ENCODE measurements at places on chromosomes 11 and 22. TPM values are rescaled to one million over a fixed set of nuclear protein-coding genes. Genes with fewer than 3 reads are reported as not detected.
A peak's percentile ranks its signal among the peaks of the same experiment; 100 is the strongest.

The NUDT8 gene
- 12.2 TPM for total RNA-seq

The OR8D4 gene
- not detected for total RNA-seq

The MYBPC3 gene
- 0.96 TPM for total RNA-seq

The SCN4B gene
- 7.2 TPM for total RNA-seq

The DNHD1 gene
- total RNA-seq, result 14.5 TPM

The SPDYC gene
- total RNA-seq, result not detected

The TMPRSS5 gene
- 0.69 TPM for total RNA-seq

The OR52B6 gene
- not detected for total RNA-seq

The CRACR2B gene
- 34.3 TPM for total RNA-seq

DNA sequence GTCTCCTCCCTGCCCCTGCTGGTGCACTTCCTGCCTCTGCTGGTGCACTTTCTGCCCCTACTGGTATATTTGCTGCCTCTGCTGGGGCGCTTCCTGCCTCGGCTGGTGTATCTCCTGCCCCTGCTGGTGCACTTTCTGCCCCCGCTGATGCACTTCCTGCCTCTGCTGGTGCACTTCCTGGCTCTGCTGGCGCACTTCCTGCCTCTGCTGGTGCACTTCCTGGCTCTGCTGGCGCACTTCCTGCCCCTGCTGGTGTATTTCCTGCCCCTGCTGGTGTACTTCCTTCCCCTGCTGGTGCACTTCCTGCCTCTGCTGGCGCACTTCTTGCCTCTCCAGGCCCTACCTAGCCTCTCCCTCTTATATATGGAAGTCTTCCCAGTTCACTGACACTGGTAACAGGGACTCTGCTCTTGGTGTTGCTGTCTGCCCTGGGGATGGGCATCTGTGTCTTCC lies 10.1 kb downstream of the MTFP1 start:
- H3K27ac ChIP-seq, result peak overlapping the region; percentile 49
- no peaks in the 10 kb centered on the region for H3K36me3 ChIP-seq
- H3K4me3 ChIP-seq, result no peak overlapping the region
- no peak for DNase-seq
- peaks cover 9% of the 10 kb centered on the region for H3K27me3 ChIP-seq

GRCh38 chr11:63709336-63709884 lies 28.1 kb downstream of the RTN3 start:
- no peak overlapping the region for H3K27ac ChIP-seq
- no peaks in the 10 kb centered on the region for H3K27me3 ChIP-seq
- peaks cover 5% of the 10 kb centered on the region for H3K4me1 ChIP-seq
- H3K36me3 ChIP-seq, result no peaks in the 10 kb centered on the region
- no peak for DNase-seq
- no peak overlapping the region for H3K4me3 ChIP-seq

GRCh38 chr11:102144357-102145355 lies 34.4 kb downstream of the YAP1 start:
- DNase-seq, result no peak
- H3K4me3 ChIP-seq, result no peak overlapping the region
- peak overlapping the region; percentile 4 for H3K27ac ChIP-seq

DNA sequence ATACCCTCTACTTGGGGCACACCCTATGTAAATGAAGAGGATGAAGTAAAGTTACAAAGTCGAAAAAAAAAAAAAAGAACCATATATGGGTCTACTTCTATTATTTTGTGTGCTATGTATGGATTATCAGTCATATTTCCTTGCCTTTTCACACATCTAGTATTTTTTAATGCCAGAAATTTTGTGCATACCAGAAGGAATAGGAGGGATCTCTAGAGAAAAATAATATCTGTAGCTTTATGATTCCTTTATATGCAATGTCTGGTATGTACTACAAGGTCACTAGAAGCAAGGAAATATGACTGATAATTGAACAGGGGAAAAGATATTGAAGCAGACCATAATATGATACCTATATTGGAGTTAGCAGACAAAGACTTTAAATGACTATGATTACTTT lies 713.4 kb downstream of the OPCML start:
- H3K4me3 ChIP-seq, result no peak overlapping the region
- no peak overlapping the region for H3K27ac ChIP-seq
- no peaks in the 10 kb centered on the region for H3K4me1 ChIP-seq
- DNase-seq, result no peak
- no peaks in the 10 kb centered on the region for H3K27me3 ChIP-seq
- no peaks in the 10 kb centered on the region for H3K36me3 ChIP-seq

GRCh38 chr11:131924001-131924400 lies 553.6 kb downstream of the NTM start:
- no peak overlapping the region for H3K27ac ChIP-seq
- H3K36me3 ChIP-seq, result no peaks in the 10 kb centered on the region
- peaks cover 3% of the 10 kb centered on the region for H3K4me1 ChIP-seq
- no peak for DNase-seq
- no peaks in the 10 kb centered on the region for H3K27me3 ChIP-seq

DNA sequence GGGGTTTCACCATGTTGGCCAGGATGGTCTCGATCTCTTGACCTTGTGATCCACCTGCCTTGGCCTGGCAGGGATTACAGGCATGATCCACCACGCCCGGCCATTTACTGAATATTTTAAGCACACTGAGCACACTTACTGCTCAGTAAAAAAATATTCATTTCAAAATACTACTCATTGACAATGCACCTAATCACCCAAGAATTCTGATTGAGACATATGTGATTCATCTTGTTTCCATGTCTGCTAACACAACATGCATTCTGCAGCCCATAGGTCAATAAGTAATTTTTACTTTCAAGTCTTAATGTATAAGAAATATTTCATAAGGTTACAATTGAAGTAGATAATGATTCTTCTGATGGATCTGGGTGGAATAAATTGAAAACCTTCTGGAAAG lies 4.2 kb upstream of the OR52J3 start:
- no peak overlapping the region for H3K27ac ChIP-seq
- H3K4me3 ChIP-seq, result no peak overlapping the region
- no peaks in the 10 kb centered on the region for H3K27me3 ChIP-seq

GRCh38 chr11:57640068-57640800 lies 9.5 kb downstream of the YPEL4 start:
- no peak for DNase-seq
- peaks cover 22% of the 10 kb centered on the region for H3K4me1 ChIP-seq
- no peaks in the 10 kb centered on the region for H3K27me3 ChIP-seq
- H3K27ac ChIP-seq, result peak overlapping the region; percentile 55
- no peaks in the 10 kb centered on the region for H3K36me3 ChIP-seq

DNA sequence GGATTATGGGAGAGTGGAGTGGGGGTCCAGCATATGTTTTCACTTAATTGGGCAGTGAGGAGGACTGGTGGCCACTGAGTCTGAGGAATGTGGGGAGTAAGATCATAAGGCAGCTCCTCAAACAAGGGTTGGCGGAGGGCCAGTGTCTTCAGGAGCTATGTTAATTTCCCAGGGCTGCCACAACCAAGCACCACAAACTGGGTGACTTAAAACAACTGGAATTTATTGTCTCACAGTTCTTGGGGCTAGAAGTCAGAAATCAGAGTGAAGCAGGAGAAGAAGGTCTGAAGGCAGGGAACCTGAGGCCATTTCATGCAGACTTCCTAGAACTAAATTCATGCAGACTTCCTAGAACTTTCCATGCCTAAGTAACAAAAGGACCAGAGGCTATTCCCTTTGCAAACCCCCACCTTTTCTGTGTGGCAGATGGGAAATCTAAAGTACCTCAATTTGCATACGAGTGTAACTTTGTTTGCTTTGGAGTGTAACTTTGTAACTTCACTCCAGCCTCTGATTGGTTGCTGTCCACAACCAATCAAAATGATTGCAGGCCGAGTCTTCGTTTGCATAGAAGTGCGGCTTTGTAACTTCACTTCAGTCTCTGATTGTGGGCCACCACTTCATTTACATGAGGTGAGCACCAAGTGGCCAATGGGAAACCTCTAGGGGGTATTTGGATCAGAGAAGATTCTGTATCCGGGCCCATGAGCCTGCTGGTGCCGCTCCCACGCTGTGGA lies 50.5 kb upstream of the ZBED5 start:
- H3K27me3 ChIP-seq, result no peaks in the 10 kb centered on the region
- no peaks in the 10 kb centered on the region for H3K36me3 ChIP-seq
- H3K4me3 ChIP-seq, result no peak overlapping the region
- H3K4me1 ChIP-seq, result no peaks in the 10 kb centered on the region
- no peak overlapping the region for H3K27ac ChIP-seq

DNA sequence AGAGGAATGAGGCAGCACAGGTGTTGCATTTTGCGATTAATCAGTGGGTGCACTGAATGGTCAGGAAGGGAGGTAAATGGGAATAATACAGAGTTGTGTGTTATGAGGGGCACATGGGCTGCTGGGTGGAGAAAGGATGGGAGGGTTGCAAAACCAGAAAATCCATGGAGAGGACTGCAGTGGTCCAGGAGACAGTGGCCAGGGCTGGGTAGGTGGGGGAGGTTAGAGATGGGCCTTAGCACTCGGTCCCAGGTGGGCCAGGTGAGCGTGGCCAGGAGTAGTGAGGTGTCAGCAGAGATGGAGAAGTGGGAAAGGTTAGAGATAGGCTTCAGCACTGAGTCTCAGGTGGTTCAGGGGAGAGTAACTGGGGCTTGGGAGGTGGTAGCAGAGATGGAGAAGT lies 399.1 kb upstream of the LARGE1 start:
- H3K4me1 ChIP-seq, result no peaks in the 10 kb centered on the region
- no peaks in the 10 kb centered on the region for H3K36me3 ChIP-seq

GRCh38 chr11:1576825-1577224 lies 4.8 kb upstream of the DUSP8 start:
- no peak for DNase-seq
- H3K4me3 ChIP-seq, result no peak overlapping the region
- no peak overlapping the region for H3K27ac ChIP-seq
- no peaks in the 10 kb centered on the region for H3K27me3 ChIP-seq
- H3K36me3 ChIP-seq, result no peaks in the 10 kb centered on the region

GRCh38 chr22:30307041-30307574 lies 17.8 kb upstream of the CASTOR1 start:
- peaks cover 99% of the 10 kb centered on the region for H3K4me1 ChIP-seq
- H3K36me3 ChIP-seq, result no peaks in the 10 kb centered on the region
- no peak for DNase-seq
- no peaks in the 10 kb centered on the region for H3K27me3 ChIP-seq
- H3K27ac ChIP-seq, result peak overlapping the region; percentile 89

DNA sequence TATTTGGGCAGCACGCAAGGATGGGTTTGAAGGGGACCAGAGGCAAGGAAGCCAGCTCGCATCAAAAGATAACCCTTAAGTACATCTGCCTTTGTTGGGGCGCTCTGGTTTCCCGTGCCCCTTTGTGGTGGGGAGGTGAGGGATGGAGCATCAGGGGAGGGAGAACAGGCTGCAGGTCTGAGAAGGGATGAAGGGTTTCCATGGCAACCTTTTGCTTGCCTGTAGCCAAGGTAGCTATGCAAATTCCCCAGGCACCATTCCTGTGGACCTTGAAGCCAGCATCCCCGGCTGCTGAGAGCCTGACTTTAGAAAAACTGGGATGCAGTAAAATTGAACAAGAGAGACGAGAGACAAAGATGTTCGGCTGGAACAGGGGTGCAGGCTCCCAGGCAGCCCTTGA lies 75.7 kb downstream of the SEZ6L start:
- H3K4me3 ChIP-seq, result no peak overlapping the region
- H3K36me3 ChIP-seq, result no peaks in the 10 kb centered on the region
- no peak overlapping the region for H3K27ac ChIP-seq
- H3K27me3 ChIP-seq, result peaks cover 12% of the 10 kb centered on the region

GRCh38 chr22:45190202-45190872 lies 26.6 kb downstream of the NUP50 start:
- H3K36me3 ChIP-seq, result peaks cover 23% of the 10 kb centered on the region
- no peak overlapping the region for H3K4me3 ChIP-seq
- H3K27me3 ChIP-seq, result no peaks in the 10 kb centered on the region
- no peak for DNase-seq
- no peaks in the 10 kb centered on the region for H3K4me1 ChIP-seq

DNA sequence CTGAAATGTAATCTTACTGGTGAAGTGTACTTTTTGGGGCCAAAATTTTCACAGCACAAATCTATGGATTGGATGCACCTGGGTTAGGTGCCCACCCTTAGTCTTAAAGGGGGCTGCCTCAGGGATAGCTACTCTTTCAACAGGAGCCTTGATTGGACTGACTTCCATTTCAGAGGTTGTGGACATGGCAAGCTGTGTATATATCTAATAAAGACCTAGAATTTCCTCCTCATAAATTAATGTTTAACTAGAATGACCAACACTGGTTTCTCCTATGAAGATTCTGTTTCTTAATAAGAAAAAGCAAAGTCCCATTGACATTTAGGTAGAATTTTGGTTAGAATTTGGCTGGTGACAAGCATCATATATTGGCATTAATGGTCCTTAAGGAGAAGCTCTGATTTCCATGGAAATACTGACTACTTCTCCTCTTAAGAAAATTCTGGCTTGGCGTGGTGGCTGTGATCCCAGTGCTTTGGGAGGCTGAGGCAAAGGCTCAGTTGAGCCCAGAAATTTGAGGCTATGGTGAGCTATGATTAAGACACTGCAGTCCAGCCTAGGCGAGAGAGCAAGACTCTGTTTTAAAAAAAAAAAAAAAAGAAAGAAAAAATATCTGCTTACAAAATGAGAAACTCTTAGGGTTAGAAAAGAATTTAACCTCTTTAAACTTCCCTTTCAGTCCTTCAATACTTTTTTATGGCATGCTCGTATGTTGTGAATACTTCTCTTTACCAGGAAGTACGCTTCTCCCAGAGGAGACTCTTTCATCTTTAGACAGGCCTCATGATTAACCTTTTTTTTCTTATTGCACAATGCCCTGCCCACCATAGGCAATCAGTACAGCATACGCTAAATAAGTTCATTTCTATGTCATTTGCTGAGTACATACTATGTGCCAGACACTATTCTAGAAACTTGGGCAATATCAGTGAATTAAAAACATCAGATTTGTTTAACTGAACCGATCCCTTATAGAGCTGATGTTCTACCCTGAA lies 77.2 kb downstream of the PRR5L start:
- H3K36me3 ChIP-seq, result no peaks in the 10 kb centered on the region
- no peak overlapping the region for H3K4me3 ChIP-seq
- H3K27ac ChIP-seq, result no peak overlapping the region
- H3K4me1 ChIP-seq, result no peaks in the 10 kb centered on the region

- H3K27me3 ChIP-seq, result no peaks in the 10 kb centered on the region
- peak; percentile 23 for DNase-seq
- no peak overlapping the region for H3K4me3 ChIP-seq
- no peak overlapping the region for H3K27ac ChIP-seq
Observed at GRCh38 chr22:46905834-46906233, 143.4 kb downstream of the TBC1D22A start.

- no peaks in the 10 kb centered on the region for H3K27me3 ChIP-seq
- H3K4me1 ChIP-seq, result peaks cover 74% of the 10 kb centered on the region
- DNase-seq, result no peak
- no peak overlapping the region for H3K4me3 ChIP-seq
- no peak overlapping the region for H3K27ac ChIP-seq
Observed at GRCh38 chr11:44572884-44573283, 7.4 kb downstream of the CD82 start.

GRCh38 chr11:9820260-9820659 lies 156.4 kb downstream of the SWAP70 start:
- no peaks in the 10 kb centered on the region for H3K36me3 ChIP-seq
- H3K27me3 ChIP-seq, result no peaks in the 10 kb centered on the region
- H3K4me1 ChIP-seq, result peaks cover 4% of the 10 kb centered on the region
- no peak overlapping the region for H3K27ac ChIP-seq
- no peak for DNase-seq

GRCh38 chr11:112961751-112962578 lies 745 bp downstream of the NCAM1 start:
- H3K36me3 ChIP-seq, result no peaks in the 10 kb centered on the region
- H3K27me3 ChIP-seq, result peaks cover 80% of the 10 kb centered on the region
- peaks cover 11% of the 10 kb centered on the region for H3K4me1 ChIP-seq
- H3K27ac ChIP-seq, result no peak overlapping the region
- peak; percentile 63 for DNase-seq

- no peaks in the 10 kb centered on the region for H3K36me3 ChIP-seq
- H3K27ac ChIP-seq, result no peak overlapping the region
- no peaks in the 10 kb centered on the region for H3K27me3 ChIP-seq
Observed at GRCh38 chr11:2673871-2674471, 25.8 kb downstream of the KCNQ1OT1 start.

Data from upper lobe of right lung (tissue), 1 donor.